Activated CD4-positive, CD25-positive, alpha-beta regulatory T cell (primary cell): ENCODE measurements at places on chromosomes 3 and 15.

DNA sequence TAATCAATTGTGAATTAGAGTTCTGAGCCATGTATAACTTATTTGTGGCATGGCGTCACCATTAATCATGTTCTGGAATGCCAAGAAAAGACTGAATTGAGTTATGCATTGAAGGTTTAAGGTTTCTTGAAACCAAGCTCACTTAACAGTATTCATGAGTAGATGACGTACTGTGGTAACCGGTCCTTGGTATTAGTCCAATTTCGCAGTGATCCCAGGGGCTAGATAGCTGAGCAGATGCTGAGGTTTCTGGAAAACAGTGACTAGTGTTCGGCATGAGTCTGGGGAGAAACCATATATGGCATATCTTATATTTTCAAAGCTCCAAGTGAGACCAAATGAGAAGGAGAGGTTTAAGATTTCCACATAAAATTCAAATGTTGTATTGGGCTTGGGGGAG lies 218.3 kb upstream of the LYSMD4 start:
- DNase-seq: no peak

DNA sequence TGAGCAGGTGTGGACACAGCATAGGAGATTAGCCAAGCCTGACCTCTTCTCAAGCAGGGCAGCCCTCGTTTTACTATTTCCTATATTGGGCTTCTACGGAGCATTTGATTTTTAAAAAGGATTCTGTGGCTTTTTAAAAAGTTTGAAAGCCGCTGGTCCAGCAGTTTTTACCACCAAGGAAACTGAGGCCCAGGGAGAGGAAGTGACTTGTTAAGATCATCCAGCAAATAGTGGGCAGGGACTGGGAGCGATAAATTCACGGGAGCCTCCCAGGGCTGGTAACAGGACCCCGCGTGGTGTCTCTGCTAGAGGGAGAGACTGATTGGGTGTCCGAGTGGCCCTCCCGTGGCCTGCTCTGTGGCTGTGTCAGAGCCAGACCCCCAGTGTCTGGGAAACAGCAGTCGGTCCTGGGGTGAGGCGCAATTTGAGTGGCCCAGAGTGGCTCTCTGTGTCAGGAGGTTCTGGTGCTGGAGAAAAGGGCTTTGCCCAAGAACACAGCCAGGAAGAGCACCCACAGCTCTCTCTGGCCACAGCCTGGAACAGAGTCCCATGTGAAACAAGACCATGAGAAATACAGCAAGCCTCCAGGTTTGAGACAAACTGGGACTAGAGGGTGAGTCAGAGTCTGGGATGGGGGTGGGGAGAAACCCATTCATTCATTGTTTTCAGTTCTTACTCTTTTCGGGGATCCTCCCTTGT lies 4.2 kb downstream of the FURIN start:
- no peak for DNase-seq

- no peak for DNase-seq
Measured at GRCh38 chr15:36885771-36886170, 214.6 kb downstream of the MEIS2 start.

- DNase-seq: no peak
Measured at GRCh38 chr3:156307704-156308103, 187.3 kb downstream of the KCNAB1 start.

DNA sequence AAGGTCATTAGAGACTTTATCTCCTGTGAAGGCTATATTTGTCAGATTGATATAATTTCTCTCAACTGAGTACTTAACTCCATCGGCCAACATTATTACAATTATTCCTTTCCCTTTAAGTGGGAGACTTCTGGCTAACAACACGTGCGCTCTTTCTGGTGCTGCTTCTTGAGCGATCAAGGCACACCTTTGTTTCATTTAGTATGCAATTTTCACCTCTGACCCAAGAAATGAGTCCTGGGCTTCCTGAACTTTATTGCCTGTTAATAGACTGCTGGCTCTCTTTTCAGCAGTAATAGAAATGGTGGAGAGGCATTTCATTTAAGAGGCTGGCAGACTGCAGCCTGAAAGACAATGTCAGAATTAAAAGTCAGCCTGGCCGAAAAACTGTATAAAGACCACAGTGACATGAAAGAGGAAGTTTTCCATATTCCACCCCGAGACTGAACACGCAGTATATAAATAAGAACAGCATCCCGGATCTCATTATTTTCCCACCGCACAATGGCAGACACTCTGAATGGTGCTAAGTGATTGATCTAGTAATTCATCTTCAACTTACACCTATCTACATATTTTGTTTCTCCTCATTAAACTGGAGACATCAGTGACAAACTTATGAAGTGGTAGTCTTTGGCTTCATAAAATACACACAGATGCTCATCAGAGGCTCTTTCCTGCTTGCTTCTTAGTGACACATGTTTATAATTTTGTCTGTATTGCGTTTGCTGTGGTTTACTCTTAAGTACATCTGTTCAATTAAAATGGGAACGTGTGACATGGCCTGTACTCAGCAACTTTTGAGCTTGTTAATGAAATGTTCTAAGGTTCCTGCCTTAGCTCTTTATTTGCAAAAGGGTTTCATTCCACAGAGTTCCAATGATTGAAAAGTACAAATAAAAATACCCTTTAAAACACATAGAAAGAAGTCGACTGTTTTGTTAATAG lies 299.9 kb downstream of the MECOM start:
- DNase-seq: no peak

- no peak for DNase-seq
Measured at GRCh38 chr15:56456229-56456628, 8.7 kb downstream of the MNS1 start.
